ENCODE measurements at places on chromosomes 12 and 14.

- DNase-seq: no peak
Observed at GRCh38 chr14:71891970-71892369, 40.3 kb upstream of the RGS6 start.

DNA sequence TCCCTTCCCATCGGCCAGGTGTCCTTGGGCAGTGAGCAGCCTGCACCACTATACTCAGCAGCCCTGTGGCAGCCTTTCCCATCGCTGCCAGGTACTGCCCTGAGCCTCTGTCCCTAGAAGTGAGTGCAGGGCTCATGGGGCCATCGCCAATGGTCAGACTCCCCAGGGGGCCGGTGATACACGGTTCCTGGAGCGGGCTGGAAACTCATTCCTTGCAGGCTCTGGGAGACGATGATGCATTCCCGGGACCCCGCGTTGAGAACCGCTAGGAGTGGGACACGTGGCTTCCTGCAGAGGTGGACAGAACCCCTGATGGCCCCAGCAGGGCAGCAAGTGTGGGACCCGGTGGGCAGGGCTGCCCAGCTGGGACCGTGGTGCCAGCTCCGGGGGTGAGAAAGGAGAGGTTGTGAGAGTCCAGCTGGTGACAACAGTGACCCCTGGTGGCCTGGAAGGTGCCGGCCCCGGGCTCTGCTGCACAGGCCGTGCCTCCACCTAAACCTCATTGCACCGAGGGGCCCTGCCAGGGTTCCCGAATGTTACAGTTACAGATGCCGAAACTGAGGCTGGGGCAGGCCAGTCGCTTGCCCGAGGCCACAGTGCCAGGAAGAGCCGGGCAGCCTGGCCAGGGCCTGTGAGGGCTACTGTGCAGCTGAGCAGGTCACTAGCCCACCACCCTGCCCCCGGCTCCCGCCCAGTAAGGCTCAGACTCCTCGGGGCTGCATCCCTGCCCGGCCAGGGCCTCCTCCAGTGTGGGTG is 33.8 kb downstream of the FBRSL1 start:
- DNase-seq: peak; percentile 20

GRCh38 chr14:99467336-99468078 is 13.2 kb downstream of the SETD3 start:
- DNase-seq: no peak

GRCh38 chr12:119363490-119363889 is 29.0 kb downstream of the CCDC60 start:
- no peak for DNase-seq

DNA sequence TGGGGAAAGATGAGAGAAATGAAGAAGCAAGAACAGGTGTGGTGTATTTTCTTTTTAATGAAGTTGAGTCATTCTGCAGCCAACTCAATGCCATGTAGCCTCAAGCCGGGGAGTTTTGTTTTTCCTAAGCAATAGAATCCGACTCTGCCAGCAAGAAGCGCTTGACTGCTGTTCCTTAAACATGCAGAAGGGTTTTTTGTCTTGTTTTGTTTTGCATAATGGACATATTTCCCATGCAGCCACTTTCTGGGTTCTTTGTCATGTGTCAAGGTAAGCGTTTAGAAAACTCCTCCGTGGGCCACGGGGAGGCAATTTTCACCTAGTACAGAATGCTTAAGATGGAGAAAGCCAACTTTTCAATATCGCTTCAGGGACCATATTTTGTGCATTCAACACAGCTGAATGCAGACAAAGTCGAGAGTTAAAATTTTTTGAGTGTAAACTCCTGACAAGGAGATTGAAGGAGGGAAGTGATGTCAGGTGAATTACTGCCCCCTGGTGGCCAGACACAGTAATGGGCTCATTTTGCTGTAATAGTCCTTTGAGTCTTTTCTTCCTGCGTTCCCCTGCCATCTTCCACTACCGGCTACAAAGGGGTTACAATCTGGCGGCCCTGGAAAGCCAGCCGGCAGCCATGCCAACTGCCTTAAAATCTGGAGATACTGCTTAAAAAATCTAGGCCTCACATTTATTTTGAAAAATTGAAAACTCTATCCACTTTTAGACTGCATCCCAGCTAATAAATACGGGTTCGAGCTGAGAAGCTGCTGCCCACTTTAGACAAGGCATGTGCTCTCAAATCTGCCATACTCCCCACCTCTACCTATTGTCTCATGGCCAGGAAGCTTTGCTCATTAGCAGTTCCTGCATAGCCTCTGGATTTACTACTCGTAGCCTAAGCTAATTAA is 3.2 kb upstream of the FICD start:
- DNase-seq: peak; percentile 19

DNA sequence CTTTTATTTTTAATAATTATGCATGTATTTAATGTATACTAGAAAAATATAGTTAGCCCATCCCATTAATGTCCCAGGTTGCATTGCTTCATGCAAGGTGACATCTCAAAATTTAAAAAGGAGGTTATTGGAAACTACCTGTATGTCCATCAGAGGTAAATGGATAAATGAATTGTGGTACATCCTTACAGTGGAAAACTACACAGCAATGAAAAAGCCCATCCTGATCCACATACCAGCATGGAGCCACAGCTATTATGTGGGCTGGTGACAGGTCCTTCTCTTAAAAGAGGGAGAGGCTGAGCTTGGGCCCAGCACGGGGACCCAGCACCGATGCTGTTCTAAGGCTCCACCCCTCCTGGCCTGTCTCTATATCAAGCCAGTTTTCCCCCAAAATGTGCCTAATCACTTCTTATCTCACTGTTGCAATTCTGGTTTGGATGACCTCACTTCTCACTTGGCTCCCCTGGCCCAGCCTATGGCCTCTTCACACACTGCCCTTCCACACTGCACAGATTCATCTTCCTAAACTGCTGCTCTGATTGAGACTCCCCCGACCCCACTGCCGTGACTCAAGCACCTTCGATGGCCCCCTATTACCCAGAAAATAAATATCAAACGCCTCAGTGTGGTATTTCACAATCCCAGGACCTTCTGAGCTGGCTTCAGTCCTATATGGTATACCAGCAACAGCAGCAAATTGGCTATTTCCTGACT is 97.1 kb upstream of the NCOR2 start:
- no peak for DNase-seq

- DNase-seq: no peak
Observed at GRCh38 chr12:52647601-52648000, 4.4 kb downstream of the KRT2 start.

GRCh38 chr14:65255029-65255545 is 152.8 kb upstream of the MAX start:
- no peak for DNase-seq

DNA sequence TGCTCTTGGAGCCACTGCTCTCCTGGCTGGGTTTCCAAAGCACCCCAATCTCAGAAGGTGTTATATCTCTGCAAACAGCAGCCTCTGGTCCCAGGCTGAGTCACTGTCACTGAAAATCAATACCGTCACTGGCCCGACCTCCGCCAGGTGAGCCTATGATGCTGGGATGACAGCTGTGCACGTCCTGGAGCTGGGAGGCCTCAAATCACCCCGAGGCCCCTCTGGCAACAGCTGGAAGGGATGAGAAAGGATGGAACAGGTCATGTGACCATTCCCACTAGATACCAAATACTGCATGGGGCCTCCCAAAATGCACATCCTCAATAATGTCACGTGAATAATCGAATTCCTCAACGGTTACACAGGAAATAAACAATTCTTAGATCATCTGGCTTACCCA is 190.8 kb downstream of the TTC7B start:
- DNase-seq: no peak

DNA sequence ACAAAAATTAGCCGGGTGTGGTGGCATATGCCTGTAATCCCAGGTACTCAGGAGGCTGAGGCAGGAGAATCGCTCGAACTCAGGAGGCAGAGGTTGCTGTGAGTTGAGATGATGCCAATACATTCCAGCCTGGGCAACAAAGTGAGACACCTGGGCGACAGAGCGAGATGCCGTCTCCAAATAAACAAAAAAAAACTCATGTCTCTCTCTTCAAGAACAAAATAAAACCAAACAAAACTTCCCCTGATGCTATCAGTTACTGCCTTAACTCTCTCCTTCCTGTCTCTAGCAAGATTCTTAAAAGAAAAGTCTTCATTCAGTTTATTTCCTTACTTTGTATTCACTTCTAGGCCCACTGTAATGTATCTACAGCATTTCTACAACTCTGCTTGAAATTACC is 20.8 kb downstream of the KLHL28 start:
- DNase-seq: no peak

GRCh38 chr14:75312341-75312740 is 33.7 kb downstream of the FOS start:
- DNase-seq: no peak

GRCh38 chr14:69459122-69459521 is 25.4 kb upstream of the PLEKHD1 start:
- DNase-seq: no peak

GRCh38 chr12:80381121-80381520 is 62.9 kb upstream of the PTPRQ start:
- DNase-seq: no peak

DNA sequence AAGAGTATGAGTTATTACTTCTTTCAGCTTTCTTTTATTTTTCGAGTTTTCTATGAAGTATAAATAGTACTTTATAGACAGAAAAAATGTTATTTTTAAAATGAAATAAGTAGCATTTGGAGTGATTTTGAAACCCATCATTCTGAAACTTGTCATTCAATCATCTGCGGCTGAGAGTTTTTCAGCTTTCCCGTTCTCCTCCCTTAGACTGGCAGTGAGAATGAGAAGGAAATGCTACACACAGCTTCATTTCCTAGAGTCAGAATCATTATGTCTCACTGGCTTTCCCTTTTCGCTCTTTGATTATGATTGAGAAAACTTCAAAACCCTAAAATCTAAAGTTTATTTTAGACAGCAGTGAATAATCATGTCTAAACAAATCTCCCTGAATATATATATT is 33.7 kb upstream of the GNPNAT1 start:
- no peak for DNase-seq

GRCh38 chr12:92078167-92079053 is 67.2 kb downstream of the BTG1 start:
- DNase-seq: no peak

DNA sequence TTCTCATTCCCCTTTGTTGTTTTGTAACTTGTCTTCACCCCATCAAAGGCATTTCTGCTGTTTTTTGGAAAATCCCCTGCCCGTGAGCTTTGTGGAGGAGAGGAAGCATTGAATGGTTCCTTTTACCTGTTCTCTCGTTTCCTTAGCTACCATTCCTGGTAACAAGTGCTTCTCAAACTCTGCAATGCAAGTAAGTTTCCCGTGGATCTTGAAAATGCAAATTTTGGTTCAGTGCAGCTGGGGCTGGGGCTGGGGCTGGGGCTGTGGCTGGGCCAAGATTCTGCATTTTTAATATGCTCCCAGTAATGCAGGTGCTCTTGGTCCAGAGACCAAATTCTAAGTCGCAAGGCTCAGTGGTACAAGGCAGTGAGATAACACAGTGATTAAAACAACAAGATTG is 151.6 kb downstream of the TTLL5 start:
- no peak for DNase-seq

DNA sequence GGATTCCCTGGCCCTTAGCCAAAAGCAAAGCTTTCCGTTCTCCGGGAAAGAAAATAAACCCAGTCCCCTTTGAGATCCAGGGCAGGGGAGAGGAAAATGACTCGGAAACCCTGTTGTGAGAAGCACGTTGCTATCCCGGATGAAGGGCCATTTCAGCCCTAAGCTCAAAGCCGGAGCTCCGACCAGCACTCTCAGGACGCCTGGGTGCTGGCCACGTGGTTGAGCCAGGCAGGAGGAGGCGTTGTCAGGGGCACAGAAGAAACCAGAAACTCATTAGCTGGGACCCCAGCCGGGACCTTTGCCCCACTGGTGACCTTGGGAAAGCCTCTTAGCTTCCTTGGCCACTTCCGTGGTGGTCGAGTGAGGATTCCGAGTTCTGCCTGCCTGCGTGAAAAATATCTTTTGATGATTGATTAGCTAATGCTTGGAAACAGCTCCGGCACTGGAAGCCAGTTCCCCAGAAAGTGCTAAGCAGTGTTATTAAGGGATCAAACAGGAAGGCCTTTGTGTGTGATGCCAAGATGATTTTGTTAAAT is 57.6 kb upstream of the FZD10 start:
- peak; percentile 50 for DNase-seq

DNA sequence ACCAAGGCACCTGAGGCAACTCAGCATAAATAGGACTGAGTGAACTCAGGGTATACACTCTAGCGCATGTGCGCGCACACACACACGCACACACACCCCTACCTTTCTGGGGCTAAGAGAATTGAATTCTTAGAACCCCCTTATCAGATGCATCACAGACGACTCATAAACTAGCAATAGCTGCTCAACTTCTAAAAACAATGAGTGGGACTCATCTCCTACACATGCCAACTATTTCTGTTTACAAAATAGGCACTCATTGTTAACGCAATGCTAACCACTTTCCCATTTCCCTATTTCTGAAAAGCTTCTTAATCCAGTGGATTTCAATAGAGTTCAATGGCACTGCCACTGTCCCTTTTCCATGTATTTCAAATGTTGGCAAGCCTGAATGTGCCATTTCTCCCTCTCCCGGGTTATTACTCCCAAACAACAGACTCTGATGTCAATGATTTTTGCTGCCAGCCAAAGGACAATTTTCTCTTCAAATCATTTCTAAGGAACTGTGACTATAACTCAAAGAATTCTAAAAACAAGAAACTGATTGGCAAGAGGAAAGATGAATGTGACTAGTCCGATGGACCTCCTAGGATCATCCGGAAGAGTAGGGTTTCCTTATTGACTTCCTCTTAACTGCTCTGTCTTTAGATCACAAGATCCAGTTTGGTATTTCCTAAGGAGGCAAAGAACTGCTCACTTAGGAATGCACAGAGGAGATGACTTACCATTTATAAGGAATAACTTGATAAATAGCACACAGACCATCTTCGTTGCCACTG is 48.8 kb downstream of the SLC38A1 start:
- no peak for DNase-seq

DNA sequence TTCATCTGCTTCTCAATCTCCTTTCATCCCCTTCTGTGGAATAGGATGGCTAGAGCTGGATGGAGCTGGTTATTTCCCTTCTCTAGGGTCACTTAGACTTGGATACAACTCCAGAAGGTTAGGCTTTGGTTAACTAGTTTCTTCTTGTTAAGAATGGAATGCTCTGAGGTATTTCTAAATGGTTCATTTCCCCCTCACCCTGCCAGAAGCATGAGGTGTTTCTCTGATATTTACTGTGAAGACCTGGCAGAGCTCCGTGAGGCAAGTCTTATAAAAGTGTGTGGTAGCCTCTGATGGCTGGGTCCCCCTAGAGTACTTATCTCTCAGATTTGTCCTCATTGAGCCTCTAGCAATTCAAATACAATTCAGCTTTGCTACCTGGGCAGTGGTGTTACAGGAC is 207.9 kb downstream of the SLC16A7 start:
- no peak for DNase-seq

GRCh38 chr12:89083491-89083890 is 268.8 kb downstream of the DUSP6 start:
- no peak for DNase-seq

GRCh38 chr12:89597770-89598169 is 71.9 kb upstream of the POC1B start:
- no peak for DNase-seq

- no peak for DNase-seq
Observed at GRCh38 chr12:67018105-67018504, 251.1 kb upstream of the CAND1 start.

DNA sequence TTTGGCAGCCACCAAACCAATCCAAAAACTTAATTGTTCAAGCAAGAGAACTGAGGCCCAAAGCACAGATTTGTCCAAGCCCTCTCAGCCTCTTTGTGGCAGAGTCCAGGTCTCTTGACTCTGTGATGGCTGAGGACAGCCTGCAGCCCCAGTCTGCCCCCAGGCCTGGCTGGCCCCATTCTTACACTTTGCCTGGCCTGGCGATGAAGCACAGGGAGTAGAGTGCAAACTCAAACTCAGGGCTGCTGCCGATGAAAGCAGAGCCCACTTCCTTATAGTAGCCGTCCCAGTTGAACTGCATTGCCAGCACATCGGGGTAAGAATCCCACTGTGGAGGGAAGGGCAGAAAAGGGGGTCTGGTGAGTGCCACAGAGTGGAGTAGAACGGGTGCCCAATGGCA is 5.6 kb upstream of the RPAP3 start:
- DNase-seq: no peak
